ENCODE measurements at places on chromosomes 12 and 14.

DNA sequence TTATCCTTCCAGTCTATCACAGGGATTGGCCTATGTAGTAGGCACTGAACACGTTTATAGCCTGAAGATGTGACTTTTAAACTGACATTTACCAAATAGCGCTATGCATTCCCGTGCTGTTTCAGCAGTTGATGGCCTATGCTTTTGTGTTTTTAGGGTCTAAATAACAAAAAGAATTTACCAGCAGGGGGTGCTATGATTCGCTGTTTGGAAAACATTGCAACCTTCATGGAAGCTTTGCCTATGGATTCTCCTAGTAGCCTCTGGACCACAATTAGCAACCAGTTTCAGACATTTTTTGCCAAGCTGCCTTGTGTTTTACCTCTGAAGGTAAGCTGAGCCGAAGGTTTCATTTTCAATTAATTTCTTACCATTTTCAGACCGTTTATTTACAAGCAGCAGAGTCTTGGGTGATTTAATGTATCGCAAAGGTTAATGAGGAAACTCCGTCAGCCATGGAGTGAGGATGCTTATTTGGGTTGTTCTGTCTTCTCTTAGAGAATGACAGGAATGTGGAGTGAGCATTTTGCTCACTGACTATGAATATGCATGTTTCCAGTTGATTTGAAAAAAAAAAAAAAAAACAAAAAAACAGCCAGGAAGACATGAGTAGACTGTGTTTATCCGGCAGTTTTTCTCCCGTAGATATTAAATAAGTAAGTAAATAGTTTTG is 133.1 kb downstream of the PRIMA1 start:
- DNase-seq: no peak

GRCh38 chr12:12399161-12399560 is 42.3 kb downstream of the BORCS5 start:
- DNase-seq: no peak

DNA sequence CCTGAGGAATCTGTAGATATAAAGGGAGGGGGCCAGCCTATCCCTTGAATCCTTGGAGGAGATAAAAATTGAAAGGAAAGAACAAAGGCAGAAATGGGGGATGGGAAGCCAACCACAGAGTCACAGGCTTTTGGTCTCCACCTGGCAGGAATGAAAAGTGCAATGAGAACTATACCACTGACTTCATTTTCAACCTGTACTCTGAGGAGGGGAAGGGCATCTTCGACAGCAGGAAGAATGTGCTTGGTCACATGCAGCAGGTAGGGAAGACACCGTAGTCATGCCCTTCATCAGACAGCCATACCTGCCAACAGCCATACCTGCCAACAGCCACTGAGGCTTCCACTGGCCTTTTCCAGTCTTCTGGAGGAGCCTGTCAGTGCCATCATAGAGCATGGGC is 13.4 kb downstream of the ASB8 start:
- DNase-seq: no peak

DNA sequence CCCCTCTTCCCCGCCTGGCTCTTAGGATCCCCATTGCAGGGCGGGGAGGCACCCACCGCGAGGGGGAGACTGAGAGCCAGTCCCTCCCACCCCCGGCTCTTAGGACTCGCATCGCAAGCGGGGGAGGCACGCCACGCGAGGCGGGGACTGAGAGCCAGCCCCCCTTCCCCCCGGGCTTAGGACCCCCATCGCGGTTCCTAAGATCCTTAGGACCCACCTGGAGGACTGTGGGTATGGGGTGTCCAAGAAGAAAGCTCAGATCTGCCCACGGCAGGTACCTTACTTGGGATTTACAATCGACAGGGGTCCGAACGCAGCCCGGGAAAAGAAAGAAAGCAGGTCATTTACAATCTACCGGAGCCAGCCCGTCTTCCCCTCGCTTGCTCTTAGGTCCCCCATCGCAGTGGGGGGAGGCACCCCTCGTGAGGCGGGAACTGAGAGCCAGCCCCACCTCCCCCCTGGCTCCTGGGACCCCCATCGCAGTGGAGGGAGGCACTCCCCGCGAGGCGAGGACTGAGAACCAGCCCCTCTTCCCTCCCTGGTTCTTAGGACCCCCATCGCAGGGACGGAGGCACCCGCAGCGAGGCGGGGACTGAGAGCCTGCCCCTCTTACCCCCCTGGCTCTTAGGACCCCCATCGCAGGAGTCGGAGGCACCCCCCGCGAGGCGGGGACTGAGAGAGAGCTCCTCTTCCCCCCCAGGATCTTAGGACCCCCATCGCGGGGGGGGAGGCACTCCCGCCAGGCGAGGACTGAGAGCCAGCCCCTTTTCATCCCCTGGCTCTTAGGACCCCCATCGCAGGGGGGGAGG is 43.7 kb downstream of the DDX11 start:
- peak; percentile 64 for DNase-seq

DNA sequence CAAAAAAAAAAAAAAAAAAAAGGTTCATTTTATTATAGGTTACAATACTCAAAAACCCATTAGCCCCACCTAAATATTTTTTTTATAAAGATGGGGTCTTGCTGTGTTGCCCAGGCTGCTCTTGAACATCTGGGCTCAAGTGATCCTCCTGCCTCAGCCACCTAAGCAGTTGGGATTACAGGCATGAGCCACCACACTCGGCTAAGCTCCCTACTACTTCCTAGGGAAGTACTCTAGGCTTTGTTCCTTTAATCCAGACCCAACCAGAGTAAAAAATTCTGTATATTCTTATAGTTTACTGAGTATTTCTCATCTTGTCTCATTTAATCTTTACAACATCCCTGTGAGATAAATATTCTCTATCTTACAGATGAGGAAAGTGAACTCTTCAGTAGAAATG is 50.7 kb downstream of the RBMS2 start:
- no peak for DNase-seq

DNA sequence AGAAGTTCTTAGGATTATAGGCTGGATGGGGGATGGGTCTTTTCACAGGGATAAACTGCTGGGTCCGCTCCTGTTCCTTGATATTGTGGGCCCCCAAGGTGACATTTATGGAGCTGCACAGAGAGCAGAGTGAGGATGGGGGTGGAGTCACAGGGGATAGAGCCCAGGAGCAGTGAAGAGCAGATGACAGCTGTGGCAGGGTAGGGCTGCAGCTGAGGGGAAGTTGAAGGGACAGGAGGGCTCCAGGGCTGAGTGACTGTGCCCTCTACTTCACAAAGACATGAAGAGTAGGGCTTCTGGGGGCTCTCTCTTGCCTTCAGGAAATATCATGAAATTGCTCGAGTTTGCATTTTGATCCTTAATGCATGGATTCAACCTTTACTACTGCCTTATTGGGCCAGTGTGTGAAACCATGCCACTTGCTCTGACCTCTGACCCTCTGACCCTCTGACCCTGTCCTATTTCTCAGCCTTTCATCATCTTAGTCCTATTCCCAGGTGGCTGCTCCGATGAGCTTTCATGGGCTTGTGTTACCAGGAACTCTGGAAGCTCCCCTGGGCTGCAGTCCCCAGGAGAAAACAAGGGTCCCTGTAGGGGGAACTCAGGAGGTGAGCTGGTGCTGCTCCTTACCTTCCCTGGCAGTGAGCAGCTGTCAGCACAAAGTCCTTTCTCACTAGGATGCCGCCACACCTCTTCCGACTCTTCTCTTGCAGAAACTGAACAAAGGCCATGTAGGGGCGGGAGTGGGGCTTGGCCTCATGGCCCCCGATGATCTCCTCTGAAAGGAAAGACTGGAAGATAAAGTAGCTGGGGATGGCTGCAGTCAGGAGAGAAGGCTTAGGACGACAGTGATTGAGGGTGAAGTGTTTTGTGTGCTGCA is 1.6 kb downstream of the GZMH start:
- DNase-seq: no peak

DNA sequence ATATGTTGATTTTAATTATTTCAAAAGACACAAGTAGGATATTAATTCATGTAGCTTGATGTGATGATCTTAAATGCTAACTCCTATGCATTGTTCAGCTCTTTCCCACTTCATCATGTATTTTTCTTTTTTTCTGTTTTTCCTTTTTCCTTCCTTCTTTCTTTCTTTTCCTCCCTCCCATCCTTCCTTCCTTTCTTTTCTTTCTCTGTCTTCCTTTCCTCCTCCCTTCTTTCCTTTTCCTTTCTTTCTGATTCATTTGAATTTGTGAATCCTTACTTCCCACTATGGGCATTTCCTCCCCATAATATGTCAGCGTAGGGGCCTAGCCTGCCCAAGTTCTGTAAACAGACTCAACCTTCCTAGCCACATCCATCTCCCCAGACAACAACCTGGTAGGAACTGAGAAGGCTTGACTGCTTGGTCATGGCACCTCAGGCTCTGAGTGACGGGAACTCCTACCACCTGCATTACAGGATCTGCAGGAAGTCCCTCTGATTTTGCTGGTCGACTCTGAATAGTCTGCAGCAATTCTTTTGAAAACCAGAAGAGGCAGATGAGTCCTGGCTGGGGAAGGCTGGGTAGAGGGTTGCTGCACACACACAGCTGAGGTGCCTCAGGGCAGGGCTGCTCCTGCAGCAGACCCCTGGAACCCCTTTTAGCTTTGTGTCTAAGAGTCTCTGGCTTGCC is 33.4 kb upstream of the BHLHE41 start:
- no peak for DNase-seq

GRCh38 chr14:64733321-64733720 is 29.1 kb downstream of the PLEKHG3 start:
- no peak for DNase-seq

GRCh38 chr12:72072592-72073212 is 134.1 kb downstream of the TPH2 start:
- no peak for DNase-seq

GRCh38 chr14:100747736-100748135 is 21.0 kb downstream of the DLK1 start:
- DNase-seq: no peak

GRCh38 chr14:98501836-98502235 is 770.2 kb downstream of the BCL11B start:
- no peak for DNase-seq

- DNase-seq: no peak
Observed at GRCh38 chr14:89447182-89447944, 30.3 kb upstream of the FOXN3 start.

All from activated CD4-positive, CD25-positive, alpha-beta regulatory T cell treated with anti-CD3 and anti-CD28 coated beads, Interleukin-2, amount 50 U/mL, for 72 hours (primary cell).